Naive thymus-derived CD8-positive, alpha-beta T cell (primary cell): ENCODE measurements at places on chromosomes 7 and 10. TPM values are rescaled to one million over a fixed set of nuclear protein-coding genes. Genes with fewer than 3 reads are reported as not detected.

The ASAH2 gene
- total RNA-seq, result 6.7 TPM

GRCh38 chr10:101071267-101071884 lies 9.6 kb downstream of the KAZALD1 start:
- DNase-seq, result no peak
- H3K36me3 ChIP-seq, result no peaks in the 10 kb centered on the region
- H3K27ac ChIP-seq, result peak overlapping the region; percentile 58

The FANK1 gene
- 0.96 TPM for total RNA-seq

DNA sequence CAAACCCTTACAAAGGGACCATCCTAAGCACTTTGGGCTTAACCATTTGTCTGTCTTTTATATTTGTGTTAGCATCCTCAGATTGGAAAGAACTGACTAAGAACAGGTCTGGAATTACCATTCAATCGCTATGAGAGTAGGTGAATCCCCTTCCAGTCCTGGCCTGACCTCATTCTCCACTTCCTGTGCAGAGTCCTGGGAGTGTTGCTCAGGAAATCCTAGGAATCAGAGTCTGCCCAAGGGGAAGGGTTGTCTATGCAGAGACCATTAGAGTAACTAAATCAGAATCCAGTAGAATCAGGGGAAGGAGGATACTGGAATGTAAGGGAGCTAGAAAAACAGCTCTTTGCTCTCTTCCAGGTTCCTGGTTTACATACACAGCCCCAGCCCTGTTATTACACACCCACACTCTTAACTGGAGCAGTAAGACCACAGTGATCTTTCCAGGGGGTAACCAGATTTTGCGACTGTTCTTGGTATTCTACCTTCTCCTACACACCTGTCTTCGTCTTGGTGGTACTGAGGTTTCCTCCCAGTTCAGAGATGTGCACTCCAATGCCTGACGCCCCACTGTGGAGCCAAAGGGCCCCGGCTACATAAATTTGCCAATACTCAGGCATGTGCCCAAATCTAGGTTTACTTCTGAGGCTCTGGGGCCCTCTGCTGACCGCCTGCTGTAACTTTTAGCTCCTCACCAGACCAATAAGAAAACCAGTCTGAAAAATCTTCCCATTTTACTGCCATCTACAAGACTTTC lies 103.7 kb downstream of the RNF216 start:
- H3K27me3 ChIP-seq, result no peaks in the 10 kb centered on the region
- no peak overlapping the region for H3K4me3 ChIP-seq

The CYP2E1 gene
- 1.4 TPM for total RNA-seq

DNA sequence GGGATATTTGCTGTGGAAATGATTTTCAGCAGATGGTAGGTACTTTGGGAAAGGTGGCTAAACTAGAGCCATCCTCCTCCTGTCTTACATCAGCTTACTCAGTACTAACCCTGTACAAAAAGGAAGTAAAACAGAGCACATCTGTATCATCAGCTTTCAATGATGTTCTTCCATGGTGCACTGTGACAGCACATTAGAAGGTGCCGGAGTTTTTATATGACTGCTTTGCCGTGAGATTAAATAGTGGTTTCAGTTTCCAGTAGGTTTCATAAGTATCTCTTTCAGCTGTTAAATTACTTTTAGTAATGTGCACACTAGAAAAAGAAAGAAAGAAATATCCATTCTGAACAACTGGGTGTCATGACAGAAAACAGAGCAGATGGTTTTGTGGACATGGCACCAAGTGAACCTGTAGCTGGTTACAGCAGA lies 86.5 kb downstream of the ARID5B start:
- H3K27me3 ChIP-seq, result no peaks in the 10 kb centered on the region
- peaks cover 50% of the 10 kb centered on the region for H3K4me1 ChIP-seq
- peaks cover 6% of the 10 kb centered on the region for H3K36me3 ChIP-seq
- no peak for DNase-seq

The SAMD9L gene
- total RNA-seq, result 28.8 TPM

GRCh38 chr7:68715907-68716306 lies 882.4 kb upstream of the AUTS2 start:
- no peaks in the 10 kb centered on the region for H3K27me3 ChIP-seq
- DNase-seq, result no peak
- no peak overlapping the region for H3K27ac ChIP-seq
- no peak overlapping the region for H3K4me3 ChIP-seq
- H3K4me1 ChIP-seq, result no peaks in the 10 kb centered on the region
- H3K36me3 ChIP-seq, result no peaks in the 10 kb centered on the region

GRCh38 chr7:134643131-134643530 lies 3.5 kb upstream of the BPGM start:
- H3K4me3 ChIP-seq, result no peak overlapping the region
- H3K4me1 ChIP-seq, result peaks cover 14% of the 10 kb centered on the region
- DNase-seq, result no peak
- no peaks in the 10 kb centered on the region for H3K36me3 ChIP-seq

- peak overlapping the region; percentile 48 for H3K27ac ChIP-seq
- peaks cover 8% of the 10 kb centered on the region for H3K36me3 ChIP-seq
- H3K4me1 ChIP-seq, result peaks cover 30% of the 10 kb centered on the region
Observed at GRCh38 chr7:139654276-139655181, 123.3 kb downstream of the HIPK2 start.

DNA sequence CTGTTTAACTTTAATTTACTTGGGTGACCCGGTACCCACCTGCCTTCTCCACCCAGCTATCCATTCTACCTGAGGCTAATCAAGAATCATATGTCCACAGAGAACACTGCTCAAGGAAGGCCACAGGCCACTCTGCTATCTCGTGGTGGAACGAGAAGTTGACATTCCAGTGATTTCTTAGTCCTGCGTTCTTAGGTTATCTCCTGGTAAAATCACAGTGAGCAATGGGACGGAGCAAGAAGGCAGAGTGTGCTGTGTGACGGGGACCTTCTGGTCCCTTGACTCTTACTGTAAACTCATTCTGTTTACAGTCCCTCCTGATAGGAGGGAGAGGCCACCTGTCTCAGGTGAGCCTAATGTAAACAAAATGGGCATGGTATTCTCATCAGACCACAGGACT lies 256.6 kb downstream of the TNS3 start:
- peaks cover 10% of the 10 kb centered on the region for H3K27me3 ChIP-seq
- no peak overlapping the region for H3K27ac ChIP-seq
- H3K4me3 ChIP-seq, result no peak overlapping the region
- H3K4me1 ChIP-seq, result no peaks in the 10 kb centered on the region
- H3K36me3 ChIP-seq, result no peaks in the 10 kb centered on the region
- no peak for DNase-seq

The RAPGEF5 gene
- not detected for total RNA-seq

DNA sequence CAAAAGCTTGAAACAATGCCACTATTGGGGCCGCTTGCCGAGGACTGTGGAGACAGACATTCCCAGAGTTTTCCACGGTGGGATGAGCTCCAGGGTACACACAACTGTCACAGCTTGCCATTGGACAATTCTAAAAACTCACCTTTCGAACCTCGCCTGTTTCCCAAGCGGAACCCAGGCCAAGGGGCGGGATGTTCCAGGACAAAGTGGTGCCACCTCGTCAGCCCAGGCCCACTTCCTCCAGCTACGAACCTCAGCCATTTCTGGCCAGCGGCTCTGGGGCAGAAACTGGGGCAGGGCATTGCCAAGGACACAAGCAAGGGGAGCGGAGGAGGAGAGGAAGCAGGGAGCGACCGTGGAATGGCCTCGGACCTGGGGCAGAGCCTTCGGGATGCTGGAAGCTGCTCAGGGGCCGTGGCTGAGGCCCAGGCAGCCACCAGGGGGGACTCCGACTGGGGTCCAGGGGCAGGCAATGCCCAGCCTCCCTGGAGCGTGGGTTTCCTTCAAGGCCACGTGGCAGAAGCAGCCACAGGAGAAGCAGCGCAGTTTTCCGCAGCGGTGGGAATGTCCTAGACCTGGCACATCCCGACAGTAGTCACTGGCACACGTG lies 44.7 kb upstream of the INSIG1 start:
- no peaks in the 10 kb centered on the region for H3K4me1 ChIP-seq
- H3K36me3 ChIP-seq, result no peaks in the 10 kb centered on the region
- H3K27ac ChIP-seq, result no peak overlapping the region
- no peak overlapping the region for H3K4me3 ChIP-seq

DNA sequence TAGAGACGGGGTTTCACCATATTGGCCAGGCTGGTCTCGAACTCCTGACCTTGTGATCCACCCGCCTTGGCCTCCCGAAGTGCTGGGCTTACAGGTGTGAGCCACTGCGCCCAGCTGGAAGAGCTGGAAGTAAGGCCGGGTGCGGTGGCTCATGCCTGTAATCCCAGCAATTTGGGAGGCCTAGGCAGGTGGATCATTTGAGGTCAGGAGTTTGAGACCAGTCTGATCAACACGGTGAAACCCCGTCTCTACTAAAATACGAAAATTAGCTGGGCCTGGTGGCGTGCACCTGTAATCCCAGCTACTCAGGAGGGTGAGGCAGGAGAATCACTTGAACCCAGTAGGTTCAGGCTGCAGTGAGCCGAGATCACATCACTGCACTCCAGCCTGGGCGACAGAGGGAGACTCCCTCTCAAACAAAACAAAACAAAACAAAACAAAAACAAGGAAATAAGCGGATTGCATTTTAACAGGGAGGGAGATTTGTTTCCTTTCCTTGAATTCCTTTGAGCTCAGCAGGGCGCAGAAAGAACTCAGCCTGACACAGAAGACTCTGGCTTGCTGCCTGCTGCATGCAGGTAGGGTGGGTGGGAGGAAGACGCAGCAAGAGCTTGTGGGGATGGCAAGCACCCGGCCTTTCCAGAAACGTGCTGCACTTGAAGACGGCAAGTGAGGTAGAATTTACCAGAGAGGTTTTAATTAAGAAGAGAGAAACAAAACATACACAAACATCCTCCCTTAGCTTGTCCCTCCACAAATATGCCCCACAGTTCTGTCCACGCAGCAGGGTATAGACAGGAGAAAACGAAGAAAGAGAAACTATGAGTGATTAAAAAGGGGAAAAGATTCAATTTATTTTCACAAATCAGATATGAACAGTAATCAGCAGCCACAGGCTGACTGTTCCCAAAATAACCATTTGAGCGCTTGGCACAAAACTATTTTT lies 148.0 kb downstream of the RNF216 start:
- no peak for DNase-seq
- peaks cover 49% of the 10 kb centered on the region for H3K4me1 ChIP-seq
- no peak overlapping the region for H3K4me3 ChIP-seq
- no peaks in the 10 kb centered on the region for H3K27me3 ChIP-seq
- no peaks in the 10 kb centered on the region for H3K36me3 ChIP-seq

DNA sequence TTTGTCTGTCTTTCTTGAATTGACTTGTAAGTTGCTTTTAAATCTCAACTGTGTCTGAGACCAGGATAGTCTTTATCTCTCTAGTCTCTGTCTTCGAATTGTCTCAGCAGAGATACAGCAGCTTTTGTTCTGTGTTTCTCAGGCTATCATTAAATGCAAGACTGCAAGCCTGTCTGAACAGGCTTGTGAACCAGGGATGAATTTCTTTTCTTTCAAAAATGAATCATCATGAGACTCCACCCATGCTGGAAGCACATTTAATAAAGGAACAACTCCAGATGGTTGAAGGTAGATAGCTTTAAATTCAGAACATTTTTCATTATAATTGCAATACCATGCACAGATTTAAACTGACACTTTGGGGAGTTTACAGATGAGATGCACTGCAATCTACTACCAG lies 155.9 kb downstream of the SEC23IP start:
- H3K4me3 ChIP-seq, result no peak overlapping the region
- H3K36me3 ChIP-seq, result no peaks in the 10 kb centered on the region
- no peaks in the 10 kb centered on the region for H3K4me1 ChIP-seq
- H3K27me3 ChIP-seq, result peaks cover 5% of the 10 kb centered on the region

GRCh38 chr7:65974191-65974801 lies 7.7 kb downstream of the GUSB start:
- H3K27ac ChIP-seq, result no peak overlapping the region
- no peaks in the 10 kb centered on the region for H3K27me3 ChIP-seq
- DNase-seq, result no peak
- no peak overlapping the region for H3K4me3 ChIP-seq
- H3K36me3 ChIP-seq, result no peaks in the 10 kb centered on the region

DNA sequence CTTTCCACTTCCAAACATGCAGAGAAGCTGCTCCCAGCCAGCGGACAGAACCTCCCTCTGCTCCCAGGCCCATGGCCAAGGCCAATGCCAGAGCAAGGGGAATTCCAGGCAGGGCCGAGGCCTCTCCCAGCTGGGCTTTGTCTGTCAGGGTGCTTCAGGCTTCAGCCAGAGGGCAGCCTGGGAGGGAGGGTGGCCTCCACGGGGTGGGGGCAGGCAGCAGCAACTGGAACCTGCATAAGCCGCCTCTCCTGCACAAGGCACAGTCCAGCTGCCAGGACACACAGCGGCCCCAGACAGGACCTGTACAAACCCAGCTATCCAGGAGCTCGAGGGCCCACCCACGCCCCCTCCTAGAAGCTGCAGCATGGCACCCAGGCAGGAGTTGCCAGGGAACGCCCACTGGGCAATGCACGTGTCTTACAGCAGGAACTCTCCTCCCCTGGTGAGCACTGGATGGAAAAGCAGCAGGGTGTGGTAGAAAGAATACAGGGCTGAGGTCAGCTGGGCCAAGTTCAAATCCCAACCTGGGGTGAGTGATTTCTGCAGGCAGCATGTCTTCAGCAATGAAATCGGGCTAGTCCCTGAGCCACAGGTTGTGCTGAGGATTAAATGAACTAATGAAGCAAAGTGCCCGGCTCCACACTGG lies 7.6 kb downstream of the FAM53B start:
- peaks cover 92% of the 10 kb centered on the region for H3K4me1 ChIP-seq
- H3K4me3 ChIP-seq, result no peak overlapping the region
- H3K36me3 ChIP-seq, result peaks cover 5% of the 10 kb centered on the region
- peak overlapping the region; percentile 41 for H3K27ac ChIP-seq
- no peak for DNase-seq
- H3K27me3 ChIP-seq, result no peaks in the 10 kb centered on the region

DNA sequence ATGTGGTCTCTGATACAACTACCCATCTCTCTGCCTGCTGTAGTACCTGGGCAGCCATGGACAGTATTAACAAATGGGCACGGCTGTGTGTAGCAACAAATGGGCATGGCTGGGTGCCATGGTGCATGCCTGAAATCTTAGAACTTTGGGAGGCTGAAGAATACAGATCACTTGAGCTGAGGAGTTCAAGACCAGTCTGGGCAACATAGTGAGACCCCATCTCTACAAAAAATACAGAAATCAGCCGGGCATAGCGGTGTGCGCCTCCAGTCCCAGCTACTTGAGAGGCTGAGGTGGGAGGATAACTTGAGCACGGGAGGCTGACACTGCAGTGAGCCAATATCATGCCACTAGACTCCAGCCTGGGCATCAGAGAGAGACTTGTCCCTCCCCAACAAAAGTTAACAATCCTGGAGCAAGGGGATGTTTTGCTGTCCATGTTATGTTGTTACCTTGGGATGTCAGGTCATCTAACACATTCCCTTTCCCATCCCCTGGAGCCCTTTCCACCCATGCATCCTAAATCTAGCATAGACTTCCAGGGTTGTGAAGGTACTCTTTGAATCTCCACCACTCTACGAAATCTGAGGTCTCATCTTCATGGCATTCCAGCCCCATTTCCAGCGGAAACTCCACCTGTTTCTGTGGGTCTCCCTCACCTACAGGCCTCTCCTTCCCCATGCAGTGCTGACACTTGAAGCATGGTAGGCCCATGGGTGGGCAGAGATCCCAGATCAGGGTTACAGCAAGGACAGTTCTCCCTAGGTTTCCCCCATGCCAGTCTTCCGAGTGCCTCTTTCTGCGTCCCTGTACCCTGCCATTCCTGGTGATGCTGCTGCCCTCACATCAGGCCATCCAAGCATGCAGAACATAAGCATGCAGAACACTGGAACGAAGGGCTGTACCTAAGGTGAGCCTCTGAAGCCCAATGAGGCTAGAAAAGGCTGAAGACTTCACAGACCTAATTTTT lies 13.1 kb downstream of the FXYD4 start:
- peaks cover 38% of the 10 kb centered on the region for H3K4me1 ChIP-seq
- H3K27ac ChIP-seq, result peak overlapping the region; percentile 90
- H3K27me3 ChIP-seq, result no peaks in the 10 kb centered on the region
